Activated T-cell treated with anti-CD3 and anti-CD28 coated beads for 48 hours (primary cell): ENCODE measurements at places on chromosomes 5 and 9.

- DNase-seq = no peak
Observed at GRCh38 chr9:20189871-20190270, 401.0 kb upstream of the SLC24A2 start.

GRCh38 chr5:16707168-16707868, 90.5 kb upstream of the RETREG1 start:
- DNase-seq = no peak

DNA sequence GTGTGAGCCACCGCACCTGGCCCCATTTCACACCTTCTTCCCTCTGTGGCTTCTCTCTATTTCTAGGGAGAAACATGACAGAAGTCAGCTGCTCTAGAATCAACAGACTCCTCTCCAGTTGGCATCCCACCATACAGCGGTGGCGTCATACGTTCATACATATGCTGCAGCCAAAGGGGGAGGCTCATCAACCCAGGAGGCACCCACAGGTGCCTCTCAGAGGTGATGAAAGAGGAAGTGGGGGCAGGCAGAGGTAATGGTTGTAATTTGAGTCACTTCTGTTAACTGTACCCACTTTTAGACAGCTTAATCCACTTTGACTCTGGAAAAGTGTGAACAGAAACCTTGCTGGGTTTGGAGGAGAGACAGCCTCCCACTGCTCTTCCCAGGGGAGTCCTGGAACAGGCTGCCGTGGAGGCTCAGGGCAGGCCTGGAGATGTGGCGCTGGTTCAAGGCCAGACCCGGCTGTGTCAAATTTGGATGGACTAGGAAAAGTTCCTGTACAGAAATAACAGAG, 47.3 kb upstream of the SUB1 start:
- no peak for DNase-seq

DNA sequence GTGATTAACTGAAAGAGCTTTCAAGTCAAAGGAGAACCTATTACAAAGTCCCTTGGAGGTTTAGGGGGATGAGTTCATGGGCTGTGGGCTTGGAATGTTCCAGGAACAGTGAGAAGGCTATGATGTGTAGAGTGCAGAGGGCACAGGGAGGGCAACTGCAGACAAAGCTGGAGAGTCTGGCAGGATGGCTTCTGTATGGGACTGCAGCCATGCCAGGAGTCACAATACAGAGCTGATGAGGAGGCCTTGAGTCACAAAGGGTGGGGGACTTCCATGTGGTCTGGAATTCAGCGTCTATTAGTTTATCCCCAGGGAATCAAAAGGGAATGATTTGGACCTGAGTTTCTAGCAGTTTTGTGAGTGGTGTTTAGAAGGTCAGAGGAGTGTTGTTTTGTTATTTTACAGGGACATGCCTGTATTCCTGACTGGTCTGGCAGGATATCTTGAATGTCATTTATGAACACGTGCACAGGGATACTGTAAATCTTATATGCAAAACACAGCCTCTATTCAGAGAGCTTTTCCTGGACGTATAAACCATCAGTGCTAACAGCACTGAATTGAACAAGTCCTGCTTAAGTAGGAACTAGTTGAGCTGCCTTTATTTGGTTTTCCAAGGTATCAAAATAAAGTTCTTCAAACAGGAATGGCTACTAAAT, 14.3 kb upstream of the TEK start:
- no peak for DNase-seq
